Hematopoietic multipotent progenitor cell treated with erythropoietin and hydrocortisone succinate and interleukin-3 and kit ligand, for 17 days (in vitro differentiated cells): ENCODE measurements at places on chromosomes 3 and 15.

- DNase-seq: no peak
These were observed 608.8 kb downstream of the FOXP1 start for GRCh38 chr3:70974747-70975146.

- no peak for DNase-seq
These were observed 7.1 kb downstream of the ATP2C1 start for GRCh38 chr3:130900959-130901358.

- DNase-seq: no peak
These were observed 10.8 kb downstream of the CMTM8 start for GRCh38 chr3:32249184-32249782.

DNA sequence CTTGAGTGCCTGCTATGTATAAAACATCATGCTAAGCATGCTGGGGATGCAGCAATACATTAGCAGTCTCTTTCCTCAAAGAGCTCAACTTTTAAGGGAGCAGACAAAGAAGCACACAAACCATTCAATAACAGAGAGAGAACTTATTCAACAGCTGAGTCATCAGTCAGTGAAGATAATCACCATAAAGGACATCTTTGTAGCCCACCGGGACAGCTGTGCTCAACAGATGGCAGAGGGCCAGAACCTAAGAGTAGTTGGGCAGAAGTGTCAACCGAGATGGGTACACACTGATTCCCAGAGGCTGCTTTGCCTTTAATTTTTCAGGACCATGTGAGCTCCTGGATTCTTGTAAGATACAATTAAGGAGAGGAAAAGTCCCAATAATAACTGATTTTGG lies 4.2 kb upstream of the RAB8B start:
- DNase-seq: no peak

- no peak for DNase-seq
These were observed 48.1 kb upstream of the ZCWPW2 start for GRCh38 chr3:28300345-28300962.

GRCh38 chr3:32275506-32275905 lies 37.0 kb downstream of the CMTM8 start:
- no peak for DNase-seq

GRCh38 chr3:69741032-69741767 lies 1.9 kb downstream of the MITF start:
- no peak for DNase-seq

DNA sequence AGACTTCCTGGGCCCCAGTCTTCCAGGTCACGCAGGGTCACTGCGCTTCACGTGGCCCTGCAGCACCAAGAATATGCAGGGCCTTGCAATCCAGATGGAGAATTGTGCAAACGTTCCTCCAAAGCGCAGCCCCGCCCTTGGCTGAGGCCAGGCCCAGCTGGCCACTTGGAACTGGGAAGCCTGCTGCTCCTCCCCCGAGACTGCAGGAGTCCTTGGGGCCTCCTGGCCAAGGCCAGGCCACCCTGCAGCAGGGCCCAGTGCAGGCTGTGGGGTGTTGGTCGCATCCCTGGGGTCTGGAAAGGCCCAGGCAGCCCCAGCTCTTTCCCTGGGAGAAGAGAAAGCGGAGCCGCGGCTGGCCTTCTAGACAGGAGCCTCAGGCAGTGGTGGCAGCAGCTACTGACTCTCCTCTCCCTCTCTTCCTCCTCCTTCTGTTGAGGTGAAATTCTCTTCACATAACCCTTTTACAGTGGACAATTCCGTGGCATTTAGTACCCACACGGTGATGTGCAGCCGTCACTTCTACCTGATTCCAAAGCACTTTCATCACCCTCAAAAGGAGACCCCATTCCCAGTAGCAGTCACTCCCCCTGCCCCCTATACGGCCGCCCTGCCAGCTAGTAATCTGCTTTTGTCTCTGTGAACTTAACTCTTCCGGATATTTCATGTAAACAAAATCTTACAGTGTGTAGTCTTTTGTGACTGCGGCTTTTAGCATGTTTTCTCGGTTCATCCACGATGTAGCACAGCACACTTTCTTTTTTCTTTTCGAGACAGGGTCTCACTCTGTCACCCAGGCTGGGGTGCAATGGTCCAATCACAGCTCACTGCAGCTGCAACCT lies 103.9 kb downstream of the TMEM266 start:
- DNase-seq: no peak

DNA sequence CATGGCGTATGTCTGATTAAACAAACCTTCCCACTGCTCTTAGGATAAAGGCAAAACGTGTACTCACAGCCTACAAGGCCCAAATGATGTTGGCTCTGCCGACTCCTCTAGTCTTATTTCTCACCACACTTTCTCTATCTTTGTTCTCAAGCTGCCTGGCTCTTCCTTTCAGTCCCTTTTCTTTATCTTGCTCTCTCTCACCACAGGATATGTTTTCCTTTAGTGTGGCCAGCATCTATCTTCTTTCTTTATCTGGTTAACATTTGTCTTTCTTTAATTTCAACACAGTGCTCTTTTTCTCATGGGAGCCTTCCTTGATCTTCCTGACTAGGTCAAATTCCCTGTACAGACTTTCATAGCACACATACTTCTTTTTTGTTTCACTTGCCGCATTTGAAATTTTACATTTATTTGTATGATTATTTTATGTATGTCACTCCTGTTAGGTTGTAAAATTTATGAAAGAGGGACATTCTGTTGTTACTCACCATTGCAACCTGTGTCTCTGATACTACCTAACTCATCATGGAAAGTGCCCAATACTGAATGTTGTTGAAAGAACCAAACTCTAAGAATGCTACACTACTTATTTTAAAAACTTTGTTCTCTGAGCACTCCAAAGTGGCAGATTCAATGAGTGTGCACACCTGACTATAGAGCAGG lies 328.9 kb upstream of the CBLB start:
- no peak for DNase-seq

DNA sequence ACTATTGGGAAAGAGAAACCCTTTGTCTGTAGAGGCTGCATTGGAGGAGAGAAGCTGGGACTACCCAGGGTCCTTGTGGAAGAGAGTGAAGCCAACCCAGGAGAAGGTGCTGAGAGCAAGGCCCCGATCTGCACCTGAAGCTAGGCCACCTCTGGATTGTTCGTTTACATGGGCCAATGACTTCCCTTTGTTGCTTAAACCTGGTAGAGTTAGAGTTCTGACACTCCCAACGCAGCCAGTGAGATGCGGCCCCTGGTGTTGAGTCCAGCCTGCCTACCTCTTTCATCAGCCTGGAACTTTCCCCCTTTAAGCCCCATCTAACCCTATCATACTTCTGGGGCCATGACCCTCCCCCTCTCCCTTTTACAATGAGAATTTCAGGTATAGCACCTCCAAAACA lies 30.8 kb downstream of the CCDC13 start:
- no peak for DNase-seq

- no peak for DNase-seq
These were observed 98.7 kb upstream of the AGBL1 start for GRCh38 chr15:85980946-85981345.

DNA sequence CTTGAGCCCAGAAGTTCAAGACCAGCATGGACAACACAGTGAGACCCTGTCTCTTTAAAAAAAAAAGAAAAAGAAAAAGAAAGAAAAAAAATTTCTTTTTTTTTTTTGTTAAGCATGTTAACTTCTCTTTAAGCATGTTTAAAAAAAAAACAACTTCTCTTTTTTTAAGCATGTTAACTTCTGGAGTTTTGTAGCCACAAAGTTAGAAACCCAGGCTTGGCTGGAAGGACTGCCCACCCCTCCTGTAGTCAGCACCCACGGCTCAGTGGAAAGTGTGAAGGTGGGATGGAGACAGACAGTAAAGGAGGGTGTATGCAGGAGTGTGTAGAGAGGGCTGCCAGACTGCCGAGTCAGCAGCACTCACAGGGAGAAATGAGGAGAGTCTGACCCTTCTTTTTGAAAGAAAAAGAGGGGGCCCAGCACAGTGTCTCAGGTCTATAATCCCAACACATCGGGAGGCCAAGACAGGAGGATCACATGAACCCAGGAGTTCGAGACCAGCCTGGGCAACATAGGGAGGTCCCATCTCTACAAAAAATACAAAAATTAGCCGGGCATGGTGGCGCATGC lies 33.2 kb downstream of the GOLGA8S start:
- DNase-seq: no peak

- DNase-seq: no peak
These were observed 6.7 kb downstream of the KLHL40 start for GRCh38 chr3:42691816-42692666.

DNA sequence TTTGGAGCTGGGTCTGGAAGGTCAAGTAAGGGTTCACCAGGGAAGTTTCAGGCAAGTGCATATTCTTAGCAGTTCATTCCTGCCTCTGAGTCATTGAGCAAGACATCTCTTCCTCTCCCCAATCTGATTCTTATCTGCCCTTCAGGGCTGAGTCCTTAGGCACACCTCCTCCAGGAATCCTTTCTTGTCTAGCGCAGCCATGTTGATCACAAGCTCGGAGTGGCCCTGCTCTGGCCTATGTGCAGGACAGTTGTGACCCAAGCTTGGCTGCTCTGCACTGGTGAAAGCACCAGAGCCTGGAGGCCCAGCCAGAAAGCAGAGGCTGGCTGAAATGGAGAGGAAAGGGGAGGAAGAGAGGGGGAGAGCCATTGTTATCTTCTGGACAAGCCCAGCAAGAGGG lies 30.9 kb upstream of the MRPS22 start:
- no peak for DNase-seq

GRCh38 chr15:61750271-61751084 lies 309.8 kb downstream of the VPS13C start:
- no peak for DNase-seq

DNA sequence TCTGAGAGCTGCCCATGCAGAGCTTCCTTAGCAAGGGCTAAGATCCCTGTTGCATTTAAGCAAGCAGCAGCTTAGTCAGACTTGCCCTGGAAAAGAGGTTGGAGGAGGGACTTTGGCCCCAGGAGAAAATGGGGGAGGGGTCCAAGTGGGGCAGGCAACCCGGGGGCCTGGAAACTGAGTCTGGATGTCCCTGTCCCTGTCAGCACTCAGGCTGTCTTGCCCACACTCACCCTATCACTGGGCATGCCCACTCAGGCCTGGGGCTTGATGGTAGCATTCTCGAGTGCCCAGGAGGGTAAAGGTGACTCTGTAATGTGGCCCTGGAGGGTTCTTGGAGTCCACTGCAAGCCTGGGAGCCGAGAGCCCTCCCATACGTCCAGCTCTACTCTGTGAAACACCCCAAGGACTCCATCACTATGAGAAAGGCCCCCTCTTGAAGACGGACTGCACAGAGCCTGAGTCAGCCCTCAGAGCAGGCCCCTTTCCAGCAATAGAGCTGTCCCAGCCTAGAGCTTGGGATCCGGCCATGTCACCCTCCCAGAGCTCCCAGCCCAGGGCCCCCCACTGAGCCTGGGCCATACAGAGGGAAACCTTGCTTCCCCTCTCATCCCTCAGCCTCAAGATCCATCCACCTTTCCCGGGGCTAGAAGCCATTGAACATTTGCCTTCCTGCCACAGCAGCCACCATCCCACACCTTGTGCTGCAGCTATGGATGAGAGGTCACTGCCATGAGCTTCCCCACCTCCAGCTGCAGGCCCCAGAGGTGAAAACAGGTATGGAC lies 13.4 kb downstream of the MYL3 start:
- no peak for DNase-seq

DNA sequence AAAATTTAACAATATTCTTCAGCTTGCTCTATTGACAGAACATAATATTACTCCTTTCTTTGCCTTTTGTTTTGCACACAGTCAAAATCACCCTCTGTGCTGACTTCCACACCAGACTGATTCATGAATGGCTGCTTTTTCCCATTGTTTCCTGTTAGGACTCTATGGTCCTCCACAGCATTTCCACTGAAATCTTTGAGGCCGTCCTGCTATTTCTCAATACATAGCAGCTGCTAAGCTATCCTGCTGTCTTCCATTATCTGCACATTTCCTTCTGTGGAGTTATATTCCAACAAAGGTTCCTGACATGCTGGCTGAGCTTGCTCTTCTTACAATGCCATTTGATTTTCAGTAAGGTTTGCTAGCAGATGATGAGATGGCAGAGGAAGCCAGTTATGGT lies 153.3 kb downstream of the EPHA3 start:
- DNase-seq: no peak
